Mesenchymal stem cell (in vitro differentiated cells and primary cell): ENCODE measurements at places on chromosomes 16 and 17.

DNA sequence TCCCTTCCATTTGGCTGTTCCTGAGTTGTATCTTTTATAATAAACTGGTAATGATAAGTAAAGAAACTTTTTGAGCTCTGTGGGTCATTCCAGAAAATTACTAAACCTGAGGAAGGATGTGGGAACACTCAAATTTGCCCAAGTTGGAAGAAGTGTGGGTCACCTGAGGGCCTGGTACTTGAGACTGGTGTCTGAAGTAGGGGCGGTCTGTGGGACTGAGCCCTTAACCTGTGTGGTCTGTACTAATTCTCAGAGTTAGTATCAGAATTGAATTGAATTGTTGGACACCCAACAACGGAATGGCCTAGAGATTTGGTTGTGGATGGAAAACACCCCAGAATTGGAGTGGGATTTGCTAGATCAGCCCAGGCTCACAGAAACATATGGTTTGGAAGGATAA lies 43.1 kb downstream of the IKZF3 start:
- no peak for DNase-seq

- DNase-seq = peak; percentile 83
Observed at GRCh38 chr16:8674413-8675022, at the start of gene ABAT. ABAT (plus strand) TSS chr16:8674617; CDS start chr16:8735740, 61,123 bp downstream.

- no peak for DNase-seq
Observed at GRCh38 chr17:1344521-1344920, 55.5 kb downstream of the YWHAE start.

DNA sequence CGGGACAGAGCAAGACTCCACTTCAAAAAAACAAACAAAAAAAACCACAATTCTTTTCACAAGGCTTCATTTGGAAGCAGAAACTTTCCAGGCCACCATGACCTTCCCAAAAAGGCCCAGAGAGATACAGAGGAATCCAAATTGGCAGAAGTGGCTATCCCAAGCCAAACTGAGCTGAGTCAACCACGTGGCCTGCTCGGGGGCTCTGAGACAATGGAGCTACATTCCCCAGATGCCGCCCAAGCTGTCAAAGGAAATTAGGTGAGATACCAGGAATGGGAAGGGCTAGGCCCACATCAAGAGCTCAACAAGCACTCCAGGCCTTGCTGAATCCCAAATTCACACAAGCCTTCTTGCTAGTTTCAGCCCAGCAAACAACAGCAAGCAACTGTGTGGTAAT lies 5.7 kb upstream of the EXOSC6 start:
- DNase-seq = no peak

GRCh38 chr16:65200857-65201256 lies 79.0 kb upstream of the CDH11 start:
- DNase-seq = peak; percentile 31

GRCh38 chr16:9527976-9528375 lies 436.5 kb downstream of the HAPSTR1 start:
- no peak for DNase-seq

DNA sequence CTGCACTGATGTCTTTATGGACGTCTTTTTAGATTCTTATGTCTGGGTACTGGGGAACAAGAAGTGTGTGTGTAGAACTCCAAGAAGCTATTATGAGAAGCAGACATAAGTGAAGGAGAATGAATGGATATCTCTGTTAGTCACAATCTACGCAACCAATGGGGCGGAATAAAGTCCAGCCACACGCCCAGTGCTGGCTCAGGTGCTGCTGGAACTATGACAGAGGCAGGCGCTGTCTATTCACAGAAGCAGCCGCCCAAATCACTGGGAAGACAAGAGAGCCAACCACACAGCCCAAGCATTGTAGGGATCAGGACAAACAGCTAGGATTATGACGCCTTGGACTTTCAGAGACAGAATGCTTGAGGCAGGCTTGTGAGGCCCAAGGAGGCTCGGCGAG lies 43.9 kb upstream of the ICAM2 start:
- DNase-seq = no peak

GRCh38 chr17:68102318-68102758 lies 66.8 kb downstream of the KPNA2 start:
- DNase-seq = peak; percentile 12

GRCh38 chr17:30323895-30324319 lies 9.9 kb downstream of the TMIGD1 start:
- DNase-seq = no peak

- DNase-seq = no peak
Observed at GRCh38 chr16:47979616-47980182, 176.1 kb downstream of the ABCC12 start.

GRCh38 chr16:11493531-11493929 lies 93.2 kb downstream of the LITAF start:
- DNase-seq = no peak

- no peak for DNase-seq
Observed at GRCh38 chr16:27729516-27730304, 179.8 kb downstream of the KATNIP start.

DNA sequence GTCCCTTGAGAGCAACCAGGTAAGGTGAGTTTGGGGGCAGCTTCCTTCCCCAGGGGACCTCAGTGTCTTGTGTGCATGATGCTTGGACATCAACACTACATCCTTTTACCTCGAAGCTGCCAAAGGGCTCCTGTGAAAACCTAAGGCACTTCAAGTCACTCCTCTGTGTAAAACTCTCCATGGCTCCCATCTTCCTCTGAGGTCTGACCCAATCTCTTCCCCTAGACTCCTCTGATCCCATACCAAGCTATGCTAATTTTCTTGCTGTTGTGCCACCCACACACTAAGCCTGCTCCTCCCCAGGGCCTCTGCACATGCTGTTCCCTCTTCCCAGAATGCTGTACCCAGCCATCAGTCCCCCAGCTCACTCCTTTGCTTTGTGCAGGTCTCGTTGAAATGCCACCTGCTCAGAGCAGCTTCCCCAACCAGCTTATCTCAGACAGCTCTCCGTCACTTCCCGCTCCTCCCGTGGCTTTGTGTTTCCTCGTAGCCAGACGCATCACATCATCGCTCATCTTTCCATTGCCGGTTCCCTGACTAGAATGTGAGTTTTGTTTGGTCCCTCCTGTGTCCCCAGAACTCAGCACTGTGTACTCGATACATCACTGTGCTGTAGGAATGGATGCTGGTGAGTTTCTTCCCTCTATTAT lies 78.4 kb downstream of the CNGB1 start:
- DNase-seq = no peak

- DNase-seq = no peak
Observed at GRCh38 chr16:50133214-50133613, 19.9 kb upstream of the TENT4B start.

- DNase-seq = no peak
Observed at GRCh38 chr16:9428355-9429005, 337.0 kb downstream of the HAPSTR1 start.

DNA sequence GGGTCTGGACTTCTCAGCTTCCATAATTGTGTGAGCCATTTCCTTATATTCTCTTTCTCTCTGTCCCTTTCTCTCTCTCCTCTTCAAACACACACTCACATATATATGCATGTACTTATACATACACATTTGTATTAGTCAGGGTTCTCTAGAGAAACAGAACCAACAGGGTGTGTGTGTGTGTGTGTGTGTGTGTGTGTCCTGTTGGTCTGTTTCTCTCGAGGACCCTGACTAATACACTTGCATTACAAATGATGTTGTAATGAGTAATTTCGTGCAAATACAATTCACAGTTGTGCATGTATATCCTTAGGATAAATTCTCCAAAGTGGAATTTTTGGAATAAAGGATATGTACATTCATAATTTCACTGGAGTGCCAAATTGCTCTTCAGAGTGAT lies 115.3 kb downstream of the NPIPB5 start:
- DNase-seq = peak; percentile 10

DNA sequence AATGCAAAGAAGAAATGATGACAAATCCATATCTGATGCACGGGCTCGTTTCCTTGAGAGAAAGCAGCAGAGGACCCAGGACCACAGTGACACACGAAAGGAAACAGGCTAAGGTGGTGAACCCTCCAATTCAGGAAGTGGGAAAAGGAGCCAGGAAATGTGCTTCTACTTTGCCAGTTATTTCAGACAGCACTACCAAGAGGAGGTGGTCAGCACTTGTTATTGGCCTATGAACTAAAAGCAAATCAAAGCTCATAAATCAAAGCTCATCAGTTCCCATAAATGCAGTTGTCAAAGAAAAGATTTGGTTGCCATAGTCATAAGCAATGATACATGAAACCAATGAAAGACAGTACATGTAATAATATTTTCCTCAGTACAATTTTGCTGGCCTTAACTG lies 12.6 kb upstream of the CLTC start:
- DNase-seq = no peak

DNA sequence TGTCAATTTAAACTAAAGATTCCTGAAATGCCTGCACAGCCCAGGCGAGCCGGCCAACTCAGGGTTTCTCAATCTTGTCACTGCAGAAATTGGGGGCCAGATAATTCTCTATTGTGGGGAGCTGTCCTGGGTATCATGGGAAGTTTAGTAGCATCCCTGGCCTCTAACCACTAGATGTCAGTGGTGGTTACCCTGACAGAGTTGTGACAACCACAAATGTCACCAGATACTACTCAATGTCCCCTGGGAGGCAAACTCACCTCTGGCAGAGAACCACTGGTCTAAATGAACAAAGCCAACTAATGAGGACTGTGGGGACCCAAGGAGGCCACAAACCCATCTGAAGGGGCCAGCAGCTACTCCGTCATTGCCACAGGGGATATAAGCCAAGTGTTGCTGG lies 90.9 kb downstream of the MYH11 start:
- DNase-seq = peak; percentile 55

GRCh38 chr17:72118335-72119076 lies 2.3 kb upstream of the SOX9 start:
- DNase-seq = peak; percentile 85

GRCh38 chr17:78390241-78391050 lies 12.0 kb downstream of the PGS1 start:
- peak; percentile 100 for DNase-seq

DNA sequence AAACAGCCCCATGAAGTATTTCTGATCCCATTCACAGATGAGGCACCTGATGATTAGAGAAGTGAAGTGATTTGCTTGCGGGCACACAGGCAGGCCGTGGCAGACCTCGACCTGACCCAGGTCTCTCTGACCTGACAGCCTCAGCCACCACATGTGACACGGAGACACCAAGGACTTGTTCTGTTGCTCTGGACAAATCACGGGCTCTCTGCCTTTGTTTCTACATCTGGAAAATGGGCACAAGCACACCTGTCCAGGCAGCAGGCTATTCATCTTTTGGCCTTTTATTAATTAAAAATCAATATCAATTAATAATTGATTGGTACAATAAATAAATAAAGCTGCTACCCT lies 3.4 kb downstream of the MAP3K14 start:
- DNase-seq = no peak

DNA sequence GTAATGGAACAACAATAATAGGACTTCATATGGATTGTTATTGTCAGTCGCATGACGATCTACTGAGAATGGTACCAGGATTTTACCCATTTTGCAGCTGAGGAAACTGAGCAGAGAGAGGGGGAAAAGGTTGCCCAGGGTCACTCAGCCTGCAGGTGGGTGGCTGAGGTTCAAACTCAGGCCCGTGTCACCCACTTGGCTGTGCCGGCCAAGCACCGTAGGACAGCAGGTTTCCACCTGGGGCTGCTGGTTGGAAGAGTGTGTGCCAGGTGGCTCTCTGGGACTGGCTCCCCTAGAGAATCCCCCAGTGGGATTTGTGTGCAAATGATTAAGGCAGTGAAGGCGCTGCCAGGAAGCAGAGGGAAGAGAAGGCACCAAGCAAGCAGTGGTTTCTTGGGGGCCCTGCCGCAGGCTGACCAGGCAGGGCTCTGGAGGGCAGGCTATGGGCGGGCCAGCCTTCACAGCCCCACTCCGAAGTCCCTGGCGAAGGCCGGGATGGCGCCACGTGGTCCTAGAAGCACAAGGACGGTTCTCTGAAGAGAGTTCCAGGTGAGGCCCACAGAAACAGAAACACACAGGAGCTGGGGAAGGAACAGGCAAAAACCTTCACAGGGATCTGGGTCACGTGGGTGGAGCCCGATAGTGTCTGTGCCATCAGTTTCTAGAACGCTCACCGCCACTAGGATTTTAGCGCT lies 163.5 kb downstream of the IRF8 start:
- DNase-seq = no peak

DNA sequence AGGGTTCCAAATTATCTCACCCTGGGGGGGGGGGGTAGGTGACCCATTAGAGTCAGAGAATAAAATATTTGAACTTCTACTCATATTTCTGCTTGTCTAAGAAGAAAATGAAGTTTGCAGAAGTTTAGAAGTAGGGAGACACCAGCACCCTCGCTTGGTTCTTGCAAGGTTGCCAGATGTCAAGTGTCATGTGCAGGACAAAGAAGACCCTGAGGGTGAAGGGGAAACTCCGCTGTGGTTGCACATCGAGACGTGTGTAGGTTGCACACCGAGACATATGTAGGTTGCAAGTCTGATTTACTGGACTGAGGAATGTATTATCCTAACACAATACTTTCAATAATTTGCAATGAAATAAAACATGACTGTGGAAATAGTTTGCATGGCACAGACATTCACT lies 42.4 kb upstream of the IRF8 start:
- DNase-seq = no peak

- DNase-seq = peak; percentile 41
Observed at GRCh38 chr17:65438708-65439294, 122.6 kb downstream of the AXIN2 start.

GRCh38 chr17:76417499-76418143 lies 33.2 kb downstream of the SPHK1 start:
- DNase-seq = no peak

GRCh38 chr17:50217591-50217990 lies 16.2 kb upstream of the COL1A1 start:
- DNase-seq = peak; percentile 5

DNA sequence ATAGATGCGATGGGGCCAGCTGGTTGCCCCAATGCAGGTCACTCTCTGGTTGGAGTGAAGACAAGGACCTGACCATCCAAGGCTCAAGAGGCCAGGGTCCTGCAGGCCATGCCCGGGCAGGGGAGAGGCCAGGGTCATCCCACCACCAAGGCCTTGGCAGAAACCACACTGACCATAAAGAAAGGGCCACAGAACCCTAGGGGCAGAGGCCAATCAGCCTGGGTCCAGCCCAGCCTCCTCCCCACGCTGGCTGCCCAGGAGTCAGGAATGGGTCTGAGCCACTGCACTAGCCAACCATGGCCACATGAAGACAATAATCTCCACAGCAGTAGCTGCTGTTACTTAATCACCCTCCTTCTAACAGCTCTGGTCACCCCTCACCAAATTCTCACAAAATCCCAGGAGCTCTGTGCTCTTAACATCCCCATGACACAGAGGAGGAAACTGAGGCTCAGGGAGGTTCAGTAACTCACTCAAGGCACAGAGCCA lies 10.2 kb upstream of the BCAR1 start:
- no peak for DNase-seq

DNA sequence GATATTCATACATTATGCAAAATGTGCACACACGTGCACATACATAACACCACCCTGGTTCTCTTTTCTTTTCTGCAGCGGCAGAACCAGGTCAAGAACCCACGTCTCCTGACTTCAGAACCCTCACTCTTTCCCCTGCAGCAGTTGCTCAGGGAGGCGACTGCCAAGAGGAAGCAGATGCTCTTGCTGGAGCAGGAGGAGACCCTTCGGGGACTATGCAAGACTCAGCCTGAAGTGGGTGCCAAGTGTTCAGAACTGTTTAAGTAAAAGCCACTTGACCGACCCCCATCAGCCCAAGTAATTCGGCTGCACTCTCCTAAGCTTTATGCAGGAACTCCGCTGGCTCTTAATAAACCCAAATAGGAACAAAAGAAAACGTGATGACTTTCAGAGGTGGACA lies 193.8 kb downstream of the SLC39A11 start:
- no peak for DNase-seq

- no peak for DNase-seq
Observed at GRCh38 chr17:34424814-34425491, 61.9 kb upstream of the CCL1 start.

- DNase-seq = no peak
Observed at GRCh38 chr16:84007965-84008364, 34.6 kb downstream of the SLC38A8 start.
